T-helper 1 cell (primary cell): ENCODE measurements at places on chromosomes 1 and 21.

DNA sequence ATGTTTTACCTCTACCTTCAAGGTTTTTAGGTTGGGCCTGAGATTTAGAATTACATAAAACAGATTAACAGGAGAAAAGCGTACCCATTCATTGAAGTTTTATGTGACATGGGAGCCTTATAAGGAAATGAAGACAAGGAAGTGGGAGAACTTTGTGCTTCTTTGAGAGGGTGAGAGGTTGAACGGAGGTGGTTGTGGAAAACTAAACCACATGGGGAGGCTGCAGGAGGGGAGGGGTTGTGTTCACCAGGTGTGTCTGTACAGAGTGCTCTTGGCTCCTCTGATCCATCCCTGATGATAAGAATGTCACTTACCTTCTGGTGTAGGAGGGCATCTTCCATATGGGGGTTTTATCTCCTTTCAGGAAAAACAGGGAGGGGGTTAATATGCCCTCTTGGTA is 2.7 kb downstream of the SLX9 start:
- no peak for DNase-seq

GRCh38 chr1:192571668-192572067 is 3.9 kb upstream of the RGS1 start:
- DNase-seq: no peak

GRCh38 chr1:159509440-159510228 is 26.2 kb downstream of the OR10J5 start:
- DNase-seq: no peak

GRCh38 chr1:236502579-236502971 is 21.2 kb upstream of the LGALS8 start:
- no peak for DNase-seq

DNA sequence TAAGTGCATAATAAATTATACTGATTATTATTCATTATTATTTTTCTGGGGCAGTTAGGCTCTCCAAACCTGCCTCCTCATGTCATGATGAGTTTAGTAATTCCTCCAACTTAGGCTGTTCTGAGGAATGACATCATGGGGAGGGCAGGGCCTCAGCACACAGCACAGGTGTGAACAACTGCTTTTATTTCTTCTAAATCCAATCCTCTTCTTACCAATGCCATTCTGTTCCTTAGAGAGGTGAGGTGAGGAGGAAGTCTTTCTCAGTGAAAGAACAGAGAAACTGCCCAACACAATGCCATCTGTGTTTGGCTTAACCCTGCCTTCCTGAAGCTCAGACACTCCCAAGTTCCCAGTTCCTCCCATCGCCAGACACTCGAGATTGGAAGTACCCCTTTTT is 45.4 kb upstream of the WASF2 start:
- DNase-seq: no peak

DNA sequence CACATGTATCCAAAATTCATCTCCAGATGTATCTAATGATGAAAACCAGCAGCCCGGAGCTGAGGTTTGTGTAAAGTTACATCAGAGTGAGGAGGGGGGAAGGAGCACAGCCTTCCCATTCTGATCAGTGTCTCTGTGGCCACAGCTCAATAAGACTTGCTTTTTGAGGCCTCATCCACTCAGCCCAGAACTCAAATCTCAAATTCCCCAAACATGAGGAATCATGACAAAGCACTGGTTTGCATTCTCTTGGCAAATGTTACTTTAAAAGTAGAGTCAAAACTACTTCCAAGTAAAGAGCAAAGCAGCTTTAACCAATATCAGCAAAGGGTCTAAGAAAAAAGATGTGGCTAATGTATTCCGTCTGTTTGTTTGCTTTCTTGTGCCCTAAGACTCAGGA is 30.9 kb downstream of the CCN1 start:
- DNase-seq: no peak

GRCh38 chr1:15758953-15759661 is 512 bp downstream of the FBLIM1 start:
- no peak for DNase-seq

DNA sequence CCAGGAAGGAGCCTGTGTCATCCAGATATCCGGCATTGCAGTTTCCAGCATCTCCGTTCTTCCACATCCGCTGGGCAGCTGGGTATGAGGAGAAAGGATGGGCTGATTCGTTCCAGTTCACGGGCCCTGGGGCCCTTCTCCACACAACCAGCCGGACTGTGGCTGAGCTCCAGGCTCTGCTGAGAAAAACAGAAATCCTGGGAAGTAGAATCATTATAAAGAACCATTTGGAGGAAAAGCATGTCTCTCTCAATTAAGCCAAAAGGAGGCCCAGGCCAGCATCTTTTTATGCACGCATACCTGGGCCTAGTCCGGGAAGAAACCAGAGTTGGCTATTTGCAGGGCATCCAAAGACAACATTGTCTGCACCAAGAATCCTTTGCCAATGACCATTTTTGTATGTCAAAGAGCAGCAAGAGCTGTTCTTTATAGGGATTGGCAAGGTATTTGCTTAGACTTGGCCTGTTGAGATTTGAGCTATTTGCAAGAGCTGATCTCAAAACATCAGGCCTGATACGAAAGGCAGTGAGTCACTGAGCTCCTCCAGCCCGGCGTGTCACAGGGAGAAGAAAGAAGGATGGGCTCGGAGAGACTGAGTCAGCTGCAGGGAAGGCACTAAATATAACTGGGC is 84.9 kb upstream of the ARHGEF16 start:
- DNase-seq: no peak

DNA sequence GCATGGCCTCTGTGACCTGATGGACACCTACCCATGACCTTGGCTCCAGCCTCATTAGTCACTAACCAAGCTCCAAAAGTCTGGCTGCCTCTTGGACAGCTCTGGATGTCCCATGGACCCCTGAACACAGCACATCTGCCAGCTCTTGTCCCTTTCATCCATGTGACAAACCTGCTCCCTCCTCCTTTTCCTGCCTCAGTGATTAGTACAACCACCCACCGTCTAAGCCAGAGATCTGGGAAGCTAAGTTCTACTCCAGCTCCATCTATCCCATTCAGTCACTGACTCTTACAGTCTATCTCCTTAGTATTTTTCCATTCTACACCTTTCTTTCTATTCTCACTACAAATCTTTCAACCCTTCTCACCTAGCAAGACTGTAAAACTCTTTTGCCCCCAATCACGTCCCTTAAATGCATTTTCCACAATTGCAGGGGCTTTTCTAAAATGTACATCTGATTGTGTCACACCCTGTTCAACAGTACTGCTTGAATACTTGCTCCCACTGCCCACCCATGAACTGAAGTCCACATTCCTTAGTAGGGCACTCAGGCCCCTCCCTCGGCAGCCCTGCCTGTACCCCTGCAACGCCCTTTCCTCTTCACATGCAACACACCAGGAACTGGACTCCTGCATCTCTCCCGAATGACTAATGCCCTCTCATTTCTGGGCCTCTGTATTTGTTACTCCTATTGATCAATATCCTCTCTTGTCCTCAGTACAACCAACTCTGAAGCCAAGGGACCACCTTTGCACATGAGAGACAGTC is 7.2 kb downstream of the GPN2 start:
- DNase-seq: no peak

DNA sequence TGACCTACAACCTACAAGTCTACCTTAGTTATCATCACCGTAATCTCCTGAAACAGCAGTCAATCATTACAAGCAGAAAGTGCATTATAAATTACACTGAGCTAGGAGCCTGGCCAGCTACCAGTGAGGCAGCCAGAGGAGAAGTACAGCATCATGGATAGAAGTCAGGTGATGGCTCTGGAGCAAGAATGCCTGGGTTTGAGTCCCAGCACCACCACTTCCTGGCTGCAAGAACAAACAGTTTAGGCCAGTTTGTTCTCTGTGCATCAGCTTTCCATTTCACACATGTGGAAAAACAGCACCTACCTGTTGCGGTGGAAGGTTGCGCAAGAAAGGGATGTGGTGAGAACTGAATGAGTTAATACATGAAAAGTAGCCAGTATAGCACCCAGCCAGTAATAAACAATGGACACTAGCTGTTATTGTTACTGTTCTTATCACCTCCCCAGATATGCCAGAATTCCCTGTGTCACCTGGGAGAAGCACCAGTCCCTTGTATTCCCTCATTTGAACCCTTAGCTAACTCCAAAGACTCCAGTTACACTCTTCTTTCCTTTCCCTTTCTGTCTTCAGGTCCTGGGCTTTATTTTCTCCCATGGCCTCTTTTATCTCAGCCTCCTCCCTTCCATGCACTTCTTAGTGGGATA is 9.0 kb downstream of the CREG1 start:
- DNase-seq: no peak

DNA sequence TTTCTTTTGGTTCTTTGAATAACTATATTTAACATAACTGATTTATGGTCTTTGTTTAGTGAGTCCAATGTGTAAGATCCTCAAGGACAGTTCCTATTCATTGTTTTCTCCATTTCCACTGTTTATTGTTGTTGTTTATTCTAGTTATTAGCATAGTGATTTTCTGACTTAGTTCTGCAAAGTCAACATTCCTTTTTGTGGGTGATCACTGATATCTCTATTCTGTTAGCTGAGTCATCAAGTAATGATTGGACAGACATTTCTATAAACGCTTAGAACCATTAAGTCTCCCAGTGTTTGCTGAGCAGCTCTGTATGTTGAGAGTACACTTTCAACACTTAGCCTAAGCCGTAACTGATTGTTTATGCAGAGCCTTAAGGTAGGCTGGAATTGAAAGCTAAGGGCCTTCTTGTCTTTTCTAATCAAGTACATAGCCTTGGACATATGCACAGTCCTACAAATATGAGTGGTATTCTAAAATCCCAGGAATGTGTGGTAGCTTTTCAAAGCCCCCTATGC is 87.1 kb downstream of the SLC5A9 start:
- DNase-seq: no peak

DNA sequence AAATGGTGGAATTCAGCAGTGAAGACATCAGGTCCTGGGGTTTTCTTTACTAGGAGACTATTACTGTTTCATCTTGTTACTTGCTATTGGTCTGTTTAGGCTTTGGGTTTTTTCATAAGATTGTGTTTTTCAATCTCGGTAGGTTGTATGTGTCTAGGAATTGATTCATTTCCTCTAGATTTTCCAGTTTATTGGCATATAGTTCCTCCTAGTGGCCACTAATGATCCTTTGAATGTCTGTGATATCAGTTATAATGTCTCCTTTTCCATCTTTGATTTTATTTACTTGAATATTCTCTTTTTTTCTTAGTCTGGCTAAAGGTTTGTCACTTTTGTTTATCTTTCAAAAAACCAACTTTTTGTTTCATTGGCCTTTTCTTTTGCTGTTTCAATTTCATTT is 233.0 kb downstream of the RWDD3 start:
- no peak for DNase-seq

DNA sequence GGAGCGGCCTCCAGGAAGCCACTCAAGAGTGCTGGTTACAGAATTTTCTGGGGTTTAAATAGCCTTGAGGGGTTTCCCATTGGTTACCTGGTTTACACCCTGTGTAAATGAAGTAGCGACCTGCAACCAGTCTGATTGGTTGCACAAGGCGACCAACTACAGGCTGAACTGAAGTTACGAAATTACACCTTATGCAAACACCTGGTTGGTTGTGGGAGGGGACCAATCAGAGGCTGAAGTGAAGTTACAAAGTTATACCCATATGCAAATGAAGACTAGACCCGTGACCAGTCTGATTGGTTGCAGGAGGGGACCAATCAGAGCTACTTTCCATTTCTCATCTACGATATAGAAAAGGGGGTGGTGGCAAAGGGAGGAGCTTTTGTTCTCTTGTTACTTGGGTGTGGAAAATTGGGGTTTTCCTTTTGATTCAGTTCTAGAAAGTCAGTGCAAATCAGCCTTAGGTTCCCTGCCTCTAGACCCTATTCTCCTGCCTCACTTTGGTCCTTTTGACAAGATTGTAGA is 22.2 kb upstream of the C1orf174 start:
- peak; percentile 37 for DNase-seq

DNA sequence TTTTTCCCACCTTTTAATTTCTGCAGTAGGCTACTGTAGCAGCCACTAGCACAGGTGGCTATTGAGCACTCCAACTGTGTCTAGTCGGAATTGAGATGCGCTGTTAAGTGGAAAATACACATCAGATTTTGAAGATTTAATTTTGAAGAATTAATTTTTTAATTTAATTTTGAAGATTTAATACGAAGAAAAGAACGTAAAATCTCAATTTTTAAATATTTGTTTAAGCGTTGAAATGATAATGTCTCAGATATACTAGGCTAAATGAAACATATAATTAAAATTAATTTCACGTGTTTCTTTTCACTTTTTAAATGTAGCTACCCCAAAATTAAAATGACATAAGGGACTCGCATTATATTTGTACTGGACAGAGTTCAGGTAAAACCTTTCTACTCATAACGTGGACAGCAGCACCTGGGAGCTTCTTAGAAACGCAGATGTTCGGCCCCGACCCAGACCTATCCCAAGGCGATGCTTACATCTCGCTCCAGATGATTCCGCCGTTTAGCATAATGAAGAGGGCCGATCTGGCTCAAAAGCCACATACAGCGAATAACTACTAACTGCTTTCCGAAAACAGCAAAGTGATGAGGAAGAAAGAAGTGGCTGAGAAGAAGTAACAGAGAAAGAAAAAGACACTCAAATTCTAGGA is 717 bp downstream of the CRYZL1 start:
- DNase-seq: no peak

DNA sequence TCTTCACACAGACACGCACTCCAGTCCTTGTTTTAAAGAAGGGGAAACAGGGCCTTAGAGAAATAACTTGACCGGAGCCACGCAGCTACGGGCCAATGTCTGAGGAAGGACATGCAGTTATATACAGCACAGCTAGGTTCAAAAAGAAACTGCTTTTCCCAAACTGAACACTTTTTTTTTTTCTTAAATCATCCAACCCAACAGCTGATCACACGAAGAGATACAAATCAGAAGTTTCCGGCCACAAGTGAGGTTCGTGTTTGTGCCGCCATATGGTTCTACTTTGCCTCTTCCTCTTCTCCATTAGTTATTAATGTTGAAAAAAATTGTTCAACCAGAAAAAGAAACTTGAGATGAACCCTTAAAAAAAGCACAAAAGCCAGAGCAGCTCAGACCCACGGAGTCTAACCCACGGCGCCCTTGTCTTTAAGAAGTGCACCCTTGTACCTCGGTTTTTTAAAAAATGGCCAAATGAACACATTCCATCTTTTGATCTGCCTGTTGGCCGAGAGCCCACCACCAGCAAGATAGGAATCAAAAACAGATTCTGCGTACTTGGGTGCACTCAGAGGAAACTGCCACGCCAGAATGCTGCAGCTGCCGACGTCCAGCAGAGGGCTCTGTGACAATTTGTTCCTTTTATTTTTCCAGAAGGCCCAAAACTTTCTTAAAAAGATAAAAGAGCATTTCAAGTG is 78.9 kb downstream of the SLC66A1 start:
- DNase-seq: peak; percentile 29
